ENCODE measurements at places on chromosomes 16 and 17.

DNA sequence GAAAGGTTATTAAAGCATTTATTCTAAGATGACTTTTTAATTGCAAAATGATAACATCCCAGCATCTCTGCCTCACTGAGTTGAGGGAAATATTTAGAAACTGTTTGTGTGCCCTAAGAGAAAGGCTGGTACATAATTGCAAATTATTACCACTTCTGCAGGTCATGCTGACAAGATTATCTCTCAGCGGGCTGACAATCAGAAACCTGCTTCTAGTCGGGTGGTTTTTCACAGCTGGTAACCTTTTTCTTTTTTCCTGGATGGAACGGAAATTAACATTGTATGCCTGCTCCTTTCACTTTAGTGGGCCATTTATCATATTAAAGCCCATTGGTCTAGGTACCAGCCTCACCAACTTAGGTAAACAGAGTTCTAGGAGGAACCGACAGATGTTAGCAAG is 17.0 kb upstream of the NUDT7 start:
- no peak for DNase-seq

DNA sequence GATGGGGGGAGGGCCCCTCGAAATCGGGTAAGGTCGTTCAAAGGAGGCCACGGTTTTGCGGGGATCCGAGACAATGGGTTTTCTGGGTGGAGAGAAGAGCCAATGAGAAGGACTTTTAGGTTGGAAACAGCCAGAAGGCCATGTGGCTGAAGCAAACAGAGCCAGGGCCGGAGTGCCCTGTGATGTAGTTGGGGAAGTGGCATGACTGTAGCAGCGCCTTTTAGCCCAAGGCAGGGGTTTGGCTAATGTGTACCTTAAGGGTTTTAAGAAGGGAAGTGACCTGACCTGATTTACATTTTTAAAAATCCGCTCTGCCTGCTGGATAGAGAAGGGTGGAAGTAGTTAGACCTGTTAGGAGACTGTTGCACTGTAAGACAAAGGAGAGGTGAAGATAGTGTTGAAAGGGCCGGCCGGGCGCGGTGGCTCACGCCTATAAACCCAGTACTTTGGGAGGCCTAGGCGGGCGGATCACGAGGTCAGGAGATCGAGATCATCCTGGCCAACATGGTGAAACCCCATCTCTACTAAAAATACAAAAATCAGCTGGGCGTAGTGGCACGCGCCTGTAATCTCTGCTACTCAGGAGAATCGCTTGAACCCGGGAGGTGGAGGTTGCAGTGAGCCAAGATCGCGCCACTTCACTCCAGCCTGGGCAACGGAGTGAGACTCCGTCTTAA is 1.0 kb downstream of the LYRM1 start:
- no peak for DNase-seq

DNA sequence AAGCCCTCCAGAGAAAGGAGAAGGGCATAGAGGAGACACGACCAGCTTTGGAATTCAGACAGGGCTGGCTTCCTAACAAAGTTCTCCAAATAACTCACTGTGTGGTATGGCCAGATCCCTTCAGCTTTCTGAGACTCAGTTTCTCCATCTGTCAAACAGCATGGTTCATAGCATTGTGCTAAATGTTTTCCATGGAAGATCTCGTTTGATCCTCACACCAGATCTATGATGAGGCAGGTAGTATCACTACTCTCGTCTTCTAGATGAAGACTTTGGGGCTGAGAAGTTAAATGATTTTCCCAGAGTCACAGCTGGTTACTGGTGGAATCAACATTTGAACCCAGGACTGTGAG is 507.3 kb downstream of the HAPSTR1 start:
- DNase-seq, result no peak

GRCh38 chr17:55120651-55121050 is 144.1 kb upstream of the HLF start:
- no peak for DNase-seq

- DNase-seq, result no peak
Observed at GRCh38 chr17:9817086-9817485, 4.8 kb downstream of the GSG1L2 start.

DNA sequence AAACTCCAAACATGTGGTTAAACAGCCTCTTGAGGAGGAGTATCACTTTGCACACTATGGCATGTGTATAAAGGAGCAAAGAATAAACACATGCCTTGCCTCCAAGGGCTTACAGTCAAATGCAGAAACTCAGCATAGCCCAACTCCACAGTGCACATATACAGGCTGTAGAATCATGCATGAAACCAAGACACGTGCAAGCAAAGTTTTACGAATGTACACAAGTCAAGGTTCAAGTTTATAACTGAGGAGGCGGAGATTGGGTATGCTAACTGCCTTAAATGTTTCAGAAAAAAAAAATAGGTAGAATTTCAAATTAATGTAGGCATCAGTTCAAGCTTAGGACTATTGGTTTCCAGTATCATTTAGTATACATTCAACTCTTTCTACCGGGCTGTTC is 321.1 kb downstream of the SOX9 start:
- DNase-seq, result no peak

DNA sequence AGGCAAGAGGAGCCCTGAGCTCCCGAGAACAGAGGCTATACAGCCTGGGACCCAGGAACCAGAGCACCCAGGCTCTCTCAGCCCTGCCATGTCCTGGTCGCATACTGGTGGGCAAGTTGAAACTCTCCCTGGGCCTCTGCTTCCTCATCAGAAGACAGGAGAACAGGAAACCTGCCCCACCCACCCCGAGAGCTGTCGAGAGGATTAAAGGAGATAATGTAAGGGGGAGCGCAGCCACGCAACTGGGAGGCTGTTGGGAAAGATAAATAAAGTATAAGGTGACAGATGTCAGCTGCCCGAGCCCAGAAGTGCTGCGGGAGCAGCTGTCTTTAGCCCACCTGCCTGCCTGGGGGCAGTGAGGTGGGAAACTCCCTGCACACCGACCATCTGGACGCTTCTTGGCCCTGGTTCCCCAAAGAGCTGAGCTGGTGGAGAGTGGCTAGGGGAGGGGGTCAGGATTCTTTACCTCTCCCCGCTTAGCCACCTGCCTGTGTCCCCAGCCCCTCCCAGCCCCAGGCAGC is 6.8 kb downstream of the KIF19 start:
- DNase-seq, result no peak

GRCh38 chr16:47519546-47519945 is 58.4 kb downstream of the PHKB start:
- no peak for DNase-seq

- no peak for DNase-seq
Observed at GRCh38 chr17:44992242-44992939, 24.3 kb upstream of the C1QL1 start.

DNA sequence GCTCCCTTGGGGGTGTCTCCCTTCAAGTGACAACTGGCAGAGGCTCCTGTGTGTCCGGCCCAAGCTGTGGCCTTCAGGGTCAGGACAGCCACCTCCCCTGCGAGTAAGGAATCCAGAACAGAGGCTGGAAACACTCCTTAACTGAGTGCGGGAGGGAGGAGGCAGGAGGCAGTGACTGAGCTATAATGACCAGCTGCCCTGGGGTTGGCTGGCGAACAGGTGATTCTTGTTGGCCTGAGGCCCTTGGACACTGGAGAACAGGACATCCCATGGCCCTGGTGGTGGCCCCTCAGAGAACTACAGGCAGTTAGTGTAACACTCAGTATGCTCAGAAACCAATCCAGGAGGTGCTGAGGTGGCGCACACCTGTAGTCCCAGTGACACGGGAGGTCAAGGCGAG is 9.4 kb upstream of the SNAI3 start:
- no peak for DNase-seq

DNA sequence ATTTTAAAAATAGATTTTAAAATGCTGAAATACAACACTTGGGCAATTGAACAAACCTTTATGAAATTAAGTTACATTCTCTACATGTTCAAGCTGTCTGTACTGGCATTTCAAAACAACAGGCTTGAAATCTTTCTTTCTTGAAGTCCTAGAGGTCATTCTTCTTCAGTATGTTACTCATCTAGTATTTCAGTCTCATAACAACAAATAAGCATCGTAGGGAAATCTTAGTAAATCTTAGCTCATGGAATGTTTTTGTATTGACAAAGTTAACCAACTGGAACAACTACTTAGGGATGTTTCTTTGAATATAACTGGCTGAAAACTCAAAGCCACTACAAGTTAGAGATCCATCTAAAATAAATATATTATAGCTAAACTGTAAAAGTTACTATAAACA is 96.6 kb downstream of the KIF2B start:
- no peak for DNase-seq

DNA sequence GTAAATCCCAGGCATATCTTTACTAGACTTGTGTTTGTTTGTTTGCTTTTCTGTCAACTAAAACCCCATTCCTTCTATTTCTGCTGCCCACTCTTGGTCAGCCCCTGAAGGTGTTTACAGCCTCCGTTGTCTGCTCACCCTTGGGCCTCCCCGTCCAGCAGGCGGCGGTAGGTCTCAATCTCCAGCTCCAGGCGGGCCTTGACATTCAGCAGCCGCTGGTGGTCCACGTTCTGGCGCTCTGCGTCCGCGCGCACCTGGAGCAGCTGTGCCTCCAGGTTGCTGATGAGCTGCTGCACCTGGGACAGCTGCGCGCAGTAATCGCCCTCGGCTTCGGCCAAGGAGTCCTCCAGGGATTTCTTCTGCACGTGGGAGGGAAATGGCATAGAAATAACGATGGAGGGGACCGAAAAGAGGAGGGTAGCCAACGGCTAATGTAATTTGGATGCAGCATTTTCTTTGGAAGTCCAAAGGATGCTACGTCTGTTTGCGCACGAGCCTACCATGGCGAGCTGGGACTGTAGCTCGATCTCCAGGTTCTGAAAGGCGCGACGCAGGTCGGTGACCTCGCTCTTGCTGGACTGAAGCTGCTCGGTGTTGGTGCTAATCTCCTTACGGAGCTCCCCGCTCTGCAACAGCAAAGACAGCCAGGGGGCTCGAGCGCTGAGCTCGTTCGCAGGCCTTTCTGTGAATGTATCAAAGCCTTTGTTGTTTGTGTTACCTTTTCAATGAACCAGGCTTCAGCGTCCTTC is 3.9 kb downstream of the KRT12 start:
- DNase-seq, result no peak

GRCh38 chr17:72539981-72540897 is 419.4 kb downstream of the SOX9 start:
- DNase-seq, result no peak

DNA sequence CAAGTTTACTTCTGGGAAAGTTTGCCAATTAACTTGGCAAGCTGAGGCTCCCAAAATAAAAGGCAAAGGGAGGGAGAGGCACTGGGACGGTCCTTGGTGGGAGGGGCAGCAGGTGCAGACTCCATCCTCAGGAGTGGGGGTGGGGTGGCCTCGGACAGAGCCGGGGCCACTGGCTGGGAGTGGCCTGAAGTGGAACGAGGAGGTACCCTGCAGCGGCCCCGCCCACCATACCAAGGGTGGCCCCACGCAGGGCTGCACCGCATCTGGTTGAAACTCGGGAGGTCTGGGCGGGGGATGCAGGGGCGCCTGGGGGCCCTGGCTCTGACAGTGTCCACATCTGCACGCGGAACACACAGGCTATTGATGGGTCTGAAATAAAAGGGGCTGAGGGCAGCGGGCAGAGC is 42.4 kb upstream of the SLC38A10 start:
- DNase-seq, result no peak

DNA sequence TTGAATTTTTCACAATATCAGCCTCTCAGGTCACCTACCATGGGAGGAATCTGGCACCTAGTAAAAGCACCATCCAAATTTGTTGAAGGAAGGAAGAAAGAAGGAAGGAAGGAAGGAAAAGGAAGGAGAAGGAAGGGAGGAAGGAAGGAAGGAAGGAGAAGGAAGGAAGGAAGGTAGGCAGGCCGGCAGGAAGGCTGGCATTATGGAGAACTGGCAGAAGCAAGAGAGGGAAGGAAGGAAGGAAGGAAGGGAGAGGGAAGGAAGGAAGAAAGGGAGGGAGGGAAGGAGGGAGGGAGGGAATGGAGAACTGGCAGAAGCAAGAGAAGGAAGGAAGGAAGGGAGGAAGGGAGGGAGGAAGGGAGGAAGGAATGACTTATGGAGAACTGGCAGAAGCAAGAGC is 24.3 kb downstream of the WSCD1 start:
- DNase-seq, result no peak

- no peak for DNase-seq
Observed at GRCh38 chr16:77748421-77749005, 26.2 kb downstream of the NUDT7 start.

DNA sequence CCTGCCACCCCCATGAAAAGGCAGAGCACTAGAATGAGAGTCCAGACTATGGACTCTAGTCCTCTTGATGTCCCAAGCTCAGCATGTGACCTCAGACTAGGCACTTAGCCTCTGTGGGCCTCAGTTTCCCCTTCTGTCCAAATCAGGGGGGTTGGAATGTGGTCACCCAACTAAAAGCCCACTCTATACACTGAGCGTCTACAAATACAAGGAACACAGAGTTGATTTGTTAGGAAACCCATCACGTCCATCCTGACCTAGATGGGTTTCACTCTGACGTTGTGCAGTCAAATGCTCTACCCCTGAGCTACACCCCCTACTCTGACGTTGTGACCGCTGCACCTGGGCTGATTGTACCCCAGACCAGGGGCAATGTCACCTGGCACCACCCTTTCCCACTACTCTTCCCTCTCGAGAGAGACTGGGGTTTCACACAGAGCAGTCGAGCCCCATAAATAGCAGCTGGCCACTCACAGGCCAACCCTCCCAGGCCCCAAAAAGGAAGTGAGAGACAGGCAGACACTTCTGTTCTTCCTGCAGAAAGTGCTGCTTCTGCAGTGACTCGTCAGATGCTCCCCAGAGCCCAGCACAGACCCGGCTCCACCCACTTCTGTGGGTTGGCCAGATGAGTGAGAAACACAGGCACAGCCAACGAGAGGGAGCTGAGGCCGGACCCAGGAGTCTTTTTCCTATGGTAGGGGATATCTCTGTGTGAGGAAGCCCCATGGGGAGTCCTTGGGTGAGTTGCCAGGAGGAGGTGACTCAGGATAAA is 16.1 kb upstream of the TNFRSF13B start:
- DNase-seq, result no peak

DNA sequence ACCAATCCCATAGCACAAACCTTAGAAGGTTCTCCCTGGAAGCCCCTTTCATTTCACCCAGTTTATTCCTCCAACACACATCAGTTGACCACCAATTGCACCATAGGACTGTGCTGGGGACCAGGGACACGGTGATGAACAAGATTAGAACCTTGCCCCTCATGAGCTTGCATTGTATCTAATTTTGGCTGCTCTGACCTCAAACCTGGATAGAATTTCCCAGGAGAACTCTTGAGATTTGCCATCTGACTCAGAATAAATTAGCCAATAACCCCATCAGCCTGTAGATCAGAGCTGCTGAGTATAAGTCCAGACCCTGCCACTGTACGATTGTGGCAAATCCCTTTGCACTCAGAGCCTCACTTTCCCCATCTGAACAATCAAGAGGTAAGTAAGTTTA is 52.1 kb downstream of the CDH11 start:
- no peak for DNase-seq

Data from Panc1 (cell line).